GM12865 (cell line): ENCODE measurements at places on chromosomes 12 and 14.

GRCh38 chr12:92908108-92908507 lies 21.0 kb downstream of the EEA1 start:
- DNase-seq: no peak

DNA sequence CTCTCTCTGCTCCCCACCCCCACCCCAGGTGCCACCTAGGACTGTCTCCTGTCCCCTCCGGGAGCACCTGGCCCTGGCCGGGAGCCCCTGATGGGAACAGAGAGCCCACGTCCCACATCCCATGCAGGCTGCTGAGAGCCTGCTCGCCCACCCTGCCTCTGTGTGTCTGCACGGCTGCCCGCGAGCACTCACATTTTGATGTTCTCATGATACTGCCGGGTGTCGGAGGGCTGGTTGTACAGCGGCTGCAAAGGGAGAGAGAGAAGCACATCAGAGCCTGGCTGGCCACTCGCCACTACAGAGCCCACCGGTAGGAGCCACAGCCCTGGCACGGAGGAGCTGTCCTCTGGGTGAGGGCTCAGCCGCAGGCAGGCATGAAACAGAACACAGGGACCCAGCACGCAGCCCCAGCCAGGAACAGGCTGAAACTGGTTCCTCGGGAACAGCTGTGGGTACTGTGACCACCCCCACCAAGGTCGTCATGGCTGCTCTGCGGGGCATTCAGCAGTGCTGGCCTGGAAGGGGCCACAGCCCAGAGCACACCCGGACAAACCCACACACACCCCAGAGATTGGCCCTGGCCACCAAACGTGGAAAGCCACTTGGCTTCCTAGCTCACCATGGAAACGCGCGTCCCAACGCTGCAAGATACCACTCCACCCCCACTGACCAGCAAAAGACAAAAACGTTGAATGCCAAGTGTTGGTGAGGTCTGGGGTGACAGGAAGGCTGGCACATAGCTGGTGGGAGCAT lies 117.6 kb downstream of the NCOR2 start:
- no peak for DNase-seq

GRCh38 chr14:70663707-70664179 lies 22.0 kb downstream of the TTC9 start:
- peak; percentile 90 for DNase-seq

DNA sequence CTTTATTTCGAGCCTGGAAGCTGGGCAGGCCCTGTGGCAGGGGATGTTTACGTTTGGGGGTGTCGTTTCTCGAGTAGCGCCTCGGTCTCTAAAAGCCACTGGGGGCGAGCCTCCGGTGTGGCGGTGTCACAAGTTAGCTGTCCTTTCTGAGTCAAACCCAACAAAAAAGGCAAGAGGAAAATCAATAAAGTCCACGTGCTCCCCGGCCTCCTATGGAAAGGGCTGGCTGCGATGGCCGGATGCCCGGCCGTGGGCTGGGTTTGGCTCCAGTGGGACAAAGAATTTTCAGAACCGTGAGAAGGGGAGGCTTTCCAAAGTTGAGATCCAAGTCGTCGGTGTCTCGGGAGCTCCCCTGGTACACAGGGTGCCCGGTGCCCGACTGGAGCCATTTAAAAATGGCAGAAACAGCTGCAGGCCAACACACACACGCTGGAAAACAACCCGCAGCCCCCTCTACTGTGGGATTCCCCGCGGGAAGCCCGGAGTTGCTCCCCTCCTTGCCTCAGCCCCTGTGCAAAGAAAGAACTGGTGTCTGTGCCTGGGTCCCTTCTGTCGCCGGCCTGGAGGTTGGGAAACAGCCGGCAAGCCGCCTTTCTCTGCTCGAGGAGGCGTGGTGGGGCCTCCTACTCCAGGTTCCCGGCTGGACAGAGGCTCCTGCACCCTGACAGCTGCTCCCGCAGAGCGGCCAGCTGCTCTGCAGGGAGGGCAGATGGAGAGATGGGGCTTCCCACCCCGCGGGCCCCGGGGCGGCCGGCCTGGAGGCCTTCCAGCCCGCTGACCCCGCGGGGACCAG lies 1.9 kb downstream of the BCL7A start:
- DNase-seq: no peak

- DNase-seq: no peak
These were observed 538.1 kb downstream of the C12orf50 start for GRCh38 chr12:87491089-87491488.

GRCh38 chr12:47808050-47808449 lies 11.7 kb downstream of the HDAC7 start:
- peak; percentile 68 for DNase-seq

GRCh38 chr14:104149617-104150135 lies 11.3 kb downstream of the KIF26A start:
- no peak for DNase-seq

DNA sequence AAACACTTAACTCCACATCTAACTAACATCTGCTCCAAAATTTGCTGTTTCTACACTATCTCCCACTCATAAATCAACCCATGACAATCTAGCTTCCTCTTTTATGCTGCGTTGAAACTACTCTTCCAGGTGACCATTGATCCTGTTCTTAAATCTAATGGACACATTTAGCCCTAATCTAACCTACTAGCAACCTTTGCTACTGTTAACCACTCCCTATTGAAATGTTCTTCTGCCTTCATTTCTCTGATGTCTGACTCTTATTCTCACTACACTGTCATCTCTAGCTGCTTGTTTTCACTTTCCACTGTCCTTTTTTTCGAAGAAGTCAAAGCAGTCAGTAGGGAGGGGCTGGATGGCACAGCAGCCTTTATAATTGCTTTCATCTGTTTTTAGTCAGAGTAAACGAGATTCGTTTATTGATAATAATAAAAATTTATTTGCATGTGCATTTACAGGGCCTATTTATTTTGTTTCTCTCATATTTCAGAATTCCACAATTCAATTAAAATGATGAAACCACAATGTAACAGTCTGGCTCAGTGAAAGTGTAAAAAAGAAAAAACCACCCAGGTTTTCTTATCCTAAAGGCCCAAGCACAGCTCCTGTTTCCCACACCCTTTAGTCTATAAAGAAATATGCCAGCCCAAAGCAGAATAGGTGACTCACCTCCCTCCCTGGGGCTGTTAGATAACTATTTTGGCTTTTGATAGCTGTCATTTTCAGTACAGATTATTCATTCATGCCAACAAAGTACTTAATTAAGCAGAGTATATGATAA lies 44.9 kb downstream of the ATP2B1 start:
- peak; percentile 44 for DNase-seq

DNA sequence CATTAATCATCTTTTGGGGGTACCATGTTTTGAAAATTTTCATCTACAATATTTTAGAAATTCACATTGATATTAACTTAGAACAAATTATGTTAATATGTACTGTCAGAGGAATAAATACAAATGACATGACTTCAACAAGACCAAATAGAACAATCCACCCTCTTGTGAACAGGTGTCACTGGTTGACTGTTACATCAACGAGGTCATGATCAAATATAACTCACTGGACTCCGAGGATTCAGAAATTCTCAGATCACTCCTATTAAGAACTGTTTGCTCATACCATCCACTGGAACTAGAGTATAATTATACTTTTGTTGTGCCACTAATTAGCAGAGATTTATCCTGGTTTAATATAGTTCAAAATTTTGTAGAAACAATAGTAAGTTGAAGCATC lies 318.8 kb downstream of the PRKD1 start:
- no peak for DNase-seq

- DNase-seq: no peak
These were observed 145.9 kb upstream of the VASH1 start for GRCh38 chr14:76615331-76615730.

GRCh38 chr12:111482462-111482861 lies 76.7 kb downstream of the SH2B3 start:
- peak; percentile 8 for DNase-seq

DNA sequence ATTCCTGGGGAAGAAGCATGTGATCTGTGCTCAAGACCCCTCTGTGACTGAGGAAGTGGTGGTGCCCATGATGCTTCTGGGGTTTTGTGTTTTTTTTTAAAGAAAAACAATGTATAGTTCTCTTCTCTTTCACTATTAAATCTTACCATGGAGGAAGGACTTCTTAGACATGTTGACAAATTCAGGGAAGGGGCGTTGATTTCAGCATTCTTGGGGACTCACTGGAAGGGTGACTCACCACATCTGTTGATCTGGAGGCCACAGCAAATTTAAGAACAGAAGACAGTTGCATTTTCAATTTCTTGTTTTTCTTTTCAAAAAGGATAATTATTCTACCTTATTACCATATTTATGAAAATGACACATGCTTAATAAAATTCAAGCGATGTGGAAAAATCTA lies 152.9 kb upstream of the RTL1 start:
- DNase-seq: no peak

DNA sequence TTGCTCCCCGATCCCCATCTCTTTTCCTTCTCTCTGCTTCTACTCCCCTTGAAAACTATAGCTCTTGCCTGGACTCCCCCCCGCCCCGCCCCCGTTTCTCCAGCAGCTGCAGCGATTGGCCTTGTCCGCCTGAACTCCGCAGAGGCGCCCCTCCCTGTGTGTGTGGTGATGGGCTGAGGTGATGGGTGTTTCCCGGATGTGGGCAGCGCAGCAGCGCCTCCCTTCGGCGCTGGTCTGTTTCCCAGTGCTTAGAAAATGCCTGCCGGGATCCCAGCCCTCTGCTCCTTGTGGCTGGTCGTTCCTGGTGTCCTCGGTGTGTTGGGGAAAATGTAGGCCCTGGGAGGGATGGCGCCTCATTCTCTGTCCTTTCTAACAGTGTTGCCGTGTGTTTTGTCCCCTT lies 43.3 kb downstream of the GALNT8 start:
- no peak for DNase-seq

DNA sequence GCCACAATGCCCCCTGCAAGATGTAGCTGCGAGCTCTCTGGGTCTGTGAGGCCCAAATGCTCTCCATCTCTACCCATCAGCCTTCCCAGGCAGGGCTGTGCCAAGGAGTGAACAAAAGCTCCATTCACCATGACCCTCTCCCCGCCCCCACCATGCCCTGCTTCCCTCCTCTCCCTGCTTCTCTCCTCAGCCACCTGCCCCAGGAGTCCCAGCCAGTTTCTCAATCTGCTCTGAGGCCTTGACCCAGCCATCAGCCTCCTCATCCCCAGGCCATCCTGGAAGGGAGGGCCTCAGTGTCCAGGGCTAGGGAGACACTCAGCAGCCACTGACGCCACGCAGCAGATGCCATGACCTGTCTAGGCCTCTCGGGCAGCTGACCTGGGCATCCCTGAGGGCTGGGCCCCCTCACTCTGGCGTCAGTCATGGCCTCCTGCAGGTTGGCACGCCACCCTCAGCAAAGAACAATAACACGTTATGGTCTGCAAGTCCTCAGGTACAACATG lies 8.5 kb upstream of the KRT5 start:
- no peak for DNase-seq

- DNase-seq: no peak
These were observed 106.6 kb downstream of the NCOR2 start for GRCh38 chr12:124460771-124461170.

- no peak for DNase-seq
These were observed 1428.3 kb downstream of the AACS start for GRCh38 chr12:126493366-126494108.

GRCh38 chr14:74979029-74979428 lies 23.6 kb upstream of the PGF start:
- DNase-seq: no peak
